Mesothelial cell of epicardium (in vitro differentiated cells): ENCODE measurements at places on chromosomes 4 and X. TPM values are rescaled to one million over a fixed set of nuclear protein-coding genes. Genes with fewer than 3 reads are reported as not detected.

DNA sequence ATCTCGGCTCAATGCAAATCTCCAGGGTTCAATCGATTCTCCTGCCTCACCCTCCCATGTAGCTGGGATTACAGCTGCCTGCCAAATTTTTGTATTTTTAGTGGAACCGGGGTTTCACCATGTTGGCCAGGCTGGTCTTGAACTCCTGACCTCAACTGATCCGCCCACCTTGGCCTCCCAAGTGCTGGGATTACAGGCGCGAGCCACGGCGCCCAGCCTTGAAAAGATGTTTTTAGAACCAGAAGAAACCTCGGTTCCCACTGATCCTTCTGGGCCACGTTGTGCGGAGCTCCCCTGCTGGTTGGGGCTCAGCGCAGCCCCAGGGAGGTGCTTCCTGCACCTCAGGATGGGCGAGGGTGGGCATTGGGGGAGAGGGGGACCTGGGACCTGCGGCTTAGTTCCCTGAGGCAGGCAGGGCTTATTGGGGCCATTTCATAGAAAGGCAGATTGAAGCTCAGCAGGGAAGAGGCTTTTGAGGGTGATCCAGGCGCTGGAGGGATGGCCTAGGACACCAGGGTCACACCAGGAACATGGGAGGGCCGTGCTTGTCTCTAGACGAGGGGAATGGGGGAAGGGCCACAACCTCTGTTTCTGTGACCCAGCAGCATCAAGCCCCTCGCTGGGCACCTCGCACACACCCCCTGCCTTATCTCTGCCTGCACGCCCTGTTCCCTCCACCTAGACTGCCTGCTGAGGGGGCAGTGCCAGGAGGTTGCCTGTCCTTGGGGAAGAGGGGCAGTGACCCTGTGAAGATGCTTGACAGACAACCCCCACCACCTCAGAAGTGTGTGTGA lies 6.3 kb upstream of the ADD1 start:
- DNase-seq, result no peak

DNA sequence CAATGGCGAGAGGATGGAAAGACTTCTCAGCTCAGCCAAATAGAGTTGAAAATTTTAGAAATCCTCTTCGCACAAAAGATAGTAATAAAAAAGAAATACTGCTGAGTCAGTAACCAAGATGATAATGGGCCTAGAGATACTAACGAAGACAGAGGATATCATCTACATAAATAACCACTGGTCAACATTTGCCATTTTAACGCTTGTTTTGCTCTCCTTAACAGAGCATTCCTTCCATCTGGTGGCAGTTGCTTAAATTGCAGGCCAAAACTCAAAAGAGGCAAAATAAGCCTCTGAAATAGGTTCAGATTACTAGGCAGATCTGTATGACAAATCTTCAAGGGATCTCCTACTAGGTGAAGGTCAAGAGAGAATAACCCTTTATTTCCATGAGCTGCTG lies 51.7 kb upstream of the MCF2 start:
- no peak for DNase-seq

GRCh38 chr4:91031761-91032160 lies 904.6 kb downstream of the CCSER1 start:
- no peak for DNase-seq

GRCh38 chrX:39152106-39152649 lies 350.9 kb downstream of the MID1IP1 start:
- DNase-seq, result no peak

DNA sequence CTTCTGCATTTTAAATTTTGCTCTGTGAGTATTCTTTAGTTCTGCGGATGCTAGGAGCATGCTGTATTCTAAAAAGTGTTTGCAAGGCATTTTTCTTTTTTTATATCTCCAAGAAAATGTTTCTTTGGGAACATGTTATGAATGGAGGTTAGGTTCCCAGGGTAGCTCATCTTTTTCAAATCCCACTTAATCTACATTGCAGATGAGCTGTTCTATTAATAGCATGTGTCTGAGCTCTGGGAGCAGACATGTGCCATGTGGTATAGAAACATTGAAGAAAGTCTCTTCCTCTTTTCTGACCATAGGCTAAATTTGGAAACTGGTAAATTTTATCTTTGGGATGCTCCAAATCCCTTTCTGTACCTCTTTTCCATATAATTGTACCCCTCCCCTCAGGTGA lies 23.2 kb downstream of the DIAPH2 start:
- no peak for DNase-seq

DNA sequence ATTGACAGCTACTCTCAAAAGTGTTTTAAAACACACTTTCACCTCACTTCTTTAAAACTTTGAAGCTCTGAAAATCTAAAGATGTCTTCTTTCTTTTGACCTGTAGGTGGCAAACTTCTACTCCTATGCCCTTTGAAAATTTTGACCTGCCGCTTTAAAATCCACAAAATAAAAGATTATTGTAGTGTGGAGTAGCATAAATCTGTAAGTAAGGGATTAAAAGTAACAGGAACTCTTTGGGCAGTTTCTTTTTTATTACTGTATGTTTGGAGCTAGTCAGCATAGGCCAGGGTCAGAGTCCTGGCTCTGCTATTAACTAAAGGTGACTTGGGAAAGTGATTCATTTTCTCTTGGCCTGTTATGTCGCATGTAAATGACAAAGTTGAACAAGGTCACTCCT lies 25.5 kb downstream of the BBS12 start:
- no peak for DNase-seq

GRCh38 chr4:173486714-173487392 lies 43.2 kb downstream of the HAND2 start:
- no peak for DNase-seq

- DNase-seq, result no peak
Observed at GRCh38 chr4:97262769-97263168, 880.5 kb downstream of the STPG2 start.

GRCh38 chrX:55011294-55011693 lies 11.1 kb downstream of the APEX2 start:
- DNase-seq, result no peak

DNA sequence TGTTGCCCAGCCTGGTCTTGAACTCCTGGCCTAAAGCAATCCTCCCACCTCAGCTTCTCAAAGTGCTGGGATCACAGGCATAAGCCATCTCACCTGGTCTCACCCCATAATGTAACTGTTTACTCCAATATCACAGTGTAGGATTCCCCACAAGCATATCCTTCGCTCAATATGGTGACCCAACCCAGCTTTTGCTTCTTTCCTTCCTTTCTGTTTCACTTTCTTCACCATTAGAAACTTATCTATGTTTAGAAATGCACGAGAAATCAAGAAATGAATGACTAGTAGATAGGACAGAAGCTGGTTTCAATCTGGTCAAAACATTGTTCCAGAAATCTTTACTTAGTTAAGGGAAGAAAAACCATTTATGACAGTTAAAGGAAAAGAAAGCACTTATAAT lies 18.9 kb downstream of the TSPAN5 start:
- DNase-seq, result no peak

Gene CSAG3
- total RNA-seq, result not detected in 3 replicates
